Mammary microvascular endothelial cell (primary cell): ENCODE measurements at places on chromosomes 7 and 10. TPM values are rescaled to one million over a fixed set of nuclear protein-coding genes. Genes with fewer than 3 reads are reported as not detected.

The CYP26C1 gene
- total RNA-seq = 0.30 and 2.5 TPM in 2 replicates

The ATP6V0A4 gene
- total RNA-seq = 0.10 and 0.13 TPM in 2 replicates

The PDE1C gene
- 7.2 and 9.5 TPM in 2 replicates for total RNA-seq

The CACNA2D1 gene
- total RNA-seq = 10.3 and 18.3 TPM in 2 replicates

The SPDYE5 gene
- total RNA-seq = not detected in 2 replicates

The TMEM270 gene
- not detected in 2 replicates for total RNA-seq

The TUBB8 gene
- total RNA-seq = 0.13 TPM in 1 of 2 replicates, not detected in the other

The ITIH2 gene
- not detected in 2 replicates for total RNA-seq

The CLRN3 gene
- not detected in 2 replicates for total RNA-seq

The DRGX gene
- total RNA-seq = not detected in 2 replicates

The TOMM7 gene
- 85.7 and 106 TPM in 2 replicates for total RNA-seq

The NUTM2D gene
- total RNA-seq = 1.9 and 4.1 TPM in 2 replicates

The MRPS17 gene
- total RNA-seq = 12.3 and 16.2 TPM in 2 replicates

The KIAA1217 gene
- 22.5 and 25.7 TPM in 2 replicates for total RNA-seq

The NACAD gene
- 0.73 and 1.3 TPM in 2 replicates for total RNA-seq

The EGR2 gene
- not detected in 2 replicates for total RNA-seq

The MTERF1 gene
- 7.3 and 8.4 TPM in 2 replicates for total RNA-seq

The KCND2 gene
- total RNA-seq = 0.05 TPM in 1 of 2 replicates, not detected in the other

The TWIST1 gene
- not detected in 2 replicates for total RNA-seq
